ENCODE measurements at places on chromosomes 2 and 18.

- DNase-seq, result no peak
Measured at GRCh38 chr18:59275406-59275949, 2.2 kb upstream of the RAX start.

- no peak for DNase-seq
Measured at GRCh38 chr18:7772951-7773350, 205.8 kb downstream of the PTPRM start.

DNA sequence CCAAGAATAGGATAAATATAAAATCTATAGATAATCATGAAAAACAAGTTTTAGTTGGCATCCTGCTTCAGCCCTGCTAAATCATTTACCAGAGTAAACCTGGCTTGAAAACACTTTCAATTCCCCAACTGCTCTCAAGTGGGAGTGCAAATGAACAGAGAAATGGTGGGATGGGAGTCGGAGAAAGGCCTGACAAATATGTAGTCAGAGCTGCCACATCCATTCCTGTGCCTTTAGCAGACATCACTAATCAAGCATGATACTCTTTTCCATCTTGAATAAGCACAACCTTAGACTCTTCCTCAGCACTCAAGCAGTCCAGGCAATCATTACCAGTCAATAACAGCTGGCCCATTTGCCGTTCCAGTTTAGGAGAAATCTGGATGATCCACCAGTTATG lies 101.3 kb downstream of the ANKRD44 start:
- DNase-seq, result no peak

- DNase-seq, result no peak
Measured at GRCh38 chr2:223856021-223856420, 18.6 kb upstream of the AP1S3 start.

DNA sequence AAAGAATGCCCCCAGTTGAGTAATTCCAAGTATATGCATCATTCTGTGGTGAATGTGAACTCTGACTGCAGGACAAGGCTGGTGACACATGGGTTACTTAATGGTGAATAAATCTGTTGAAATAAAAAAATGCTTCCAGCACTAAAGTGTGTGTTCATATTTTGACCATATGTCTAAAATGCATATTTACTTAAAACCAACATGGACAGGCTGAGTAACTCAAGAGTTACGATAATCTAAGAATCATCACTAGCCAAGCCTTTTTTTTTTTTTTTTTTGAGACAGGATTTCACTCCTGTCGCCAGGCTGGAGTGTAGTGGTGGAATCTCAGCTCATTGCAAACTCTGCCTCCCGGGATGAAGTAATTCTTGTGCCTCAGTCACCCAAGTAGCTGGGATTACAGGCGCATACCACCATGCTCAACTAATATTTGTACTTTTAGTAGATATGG lies 47.1 kb upstream of the CCBE1 start:
- DNase-seq, result no peak

DNA sequence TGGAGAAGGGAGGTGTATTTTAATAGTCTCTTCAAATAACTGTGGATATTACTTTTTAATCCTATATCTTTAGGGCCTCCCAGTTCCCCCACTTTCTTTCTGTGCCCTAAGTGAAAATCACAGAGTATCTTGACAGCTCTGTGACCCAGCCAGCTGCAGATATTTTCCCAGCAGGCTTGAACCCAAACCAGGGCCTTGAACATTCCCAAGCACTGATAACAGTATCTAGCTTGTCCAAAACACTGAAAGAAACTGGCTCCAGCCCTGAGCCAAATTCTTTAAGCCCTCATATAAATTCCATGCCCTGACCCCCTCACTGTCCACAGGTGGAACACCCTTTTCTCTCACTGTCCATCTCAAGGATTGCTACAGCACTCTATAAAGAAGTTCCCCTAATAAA lies 388.1 kb upstream of the CHAC2 start:
- no peak for DNase-seq

GRCh38 chr18:568731-569130 lies 11.4 kb upstream of the CETN1 start:
- no peak for DNase-seq

- no peak for DNase-seq
Measured at GRCh38 chr2:128755695-128756364, 437.2 kb upstream of the HS6ST1 start.

GRCh38 chr2:195779491-195779890 lies 122.5 kb downstream of the SLC39A10 start:
- DNase-seq, result no peak

- no peak for DNase-seq
Measured at GRCh38 chr2:200479692-200480265, 30.1 kb downstream of the KCTD18 start.

GRCh38 chr2:83058683-83059082 lies 1400.4 kb downstream of the SUCLG1 start:
- DNase-seq, result no peak

DNA sequence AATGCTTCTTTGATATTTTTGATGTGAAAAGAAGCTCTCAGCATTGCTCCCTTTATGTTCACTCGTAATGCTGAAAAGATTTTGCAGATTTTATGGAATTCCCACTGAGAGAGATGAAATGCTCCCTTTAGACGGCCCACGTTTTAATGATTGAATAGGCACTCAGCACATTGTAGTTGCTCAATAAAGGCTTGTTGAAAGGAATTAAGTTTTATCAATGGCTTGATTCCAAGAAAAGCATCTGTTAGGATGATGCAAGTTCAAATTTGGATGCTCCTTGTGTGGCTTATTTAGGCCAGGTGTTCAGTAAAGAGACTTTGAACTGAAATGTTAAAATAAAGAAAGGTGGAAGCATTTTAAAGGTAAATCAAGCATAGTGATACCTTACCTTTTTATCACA lies 725.1 kb downstream of the EPHA4 start:
- DNase-seq, result no peak

GRCh38 chr2:29455200-29455860 lies 340.1 kb downstream of the CLIP4 start:
- no peak for DNase-seq

DNA sequence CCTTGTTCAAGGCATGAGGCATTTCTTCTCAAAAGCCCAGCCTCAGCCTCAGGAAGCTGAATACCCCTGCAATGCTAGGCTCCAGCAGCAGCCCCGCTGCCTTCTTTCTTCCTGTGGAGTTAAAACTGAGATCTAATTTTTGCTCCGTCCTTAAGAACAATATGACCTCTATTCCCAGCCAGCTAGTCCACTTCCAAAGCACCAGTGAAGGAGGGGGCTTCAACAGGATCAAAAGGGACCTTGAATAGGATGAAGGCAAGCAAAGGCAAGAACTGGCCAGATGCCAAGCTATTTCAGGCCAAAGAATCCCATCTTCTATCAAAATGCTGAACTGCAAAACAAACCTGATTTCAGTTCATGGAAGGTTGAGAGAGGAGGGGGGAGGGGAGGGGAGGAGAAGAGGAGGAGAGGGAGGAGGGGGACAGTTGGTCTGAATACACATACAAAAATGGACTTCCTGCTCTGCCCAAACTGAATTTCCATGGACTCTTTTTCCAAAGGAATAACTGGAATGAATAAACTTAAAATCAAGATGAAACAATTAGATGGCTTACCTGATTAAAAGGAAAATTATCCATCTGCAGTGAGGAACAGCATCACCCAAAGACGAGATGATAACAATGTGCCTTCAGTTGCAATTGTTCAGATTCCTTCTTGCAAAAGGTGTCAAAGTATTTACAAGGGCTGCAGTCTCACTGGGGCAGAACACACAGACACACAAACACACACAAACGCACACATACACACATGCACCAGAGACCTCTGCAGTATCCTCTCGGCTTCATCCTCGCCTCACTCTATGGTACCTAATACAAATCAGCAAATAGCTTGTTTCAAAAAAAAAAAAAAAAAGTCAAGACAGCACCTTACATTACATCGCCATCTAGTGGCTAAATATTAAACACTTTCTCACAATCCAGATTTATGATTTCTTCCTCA lies at the start of gene SCN1A:
Gene SCN1A (minus strand): TSS at position 804 of the 939 bp plus-strand sequence. CDS start 54,399 bp downstream, outside the sequence.
- peak; percentile 39 for DNase-seq

GRCh38 chr18:48922226-48922800 lies 28.5 kb downstream of the SMAD7 start:
- no peak for DNase-seq

- DNase-seq, result no peak
Measured at GRCh38 chr18:43222501-43222900, 54.8 kb downstream of the SYT4 start.

- DNase-seq, result no peak
Measured at GRCh38 chr2:69260666-69261065, 126.4 kb downstream of the GFPT1 start.

DNA sequence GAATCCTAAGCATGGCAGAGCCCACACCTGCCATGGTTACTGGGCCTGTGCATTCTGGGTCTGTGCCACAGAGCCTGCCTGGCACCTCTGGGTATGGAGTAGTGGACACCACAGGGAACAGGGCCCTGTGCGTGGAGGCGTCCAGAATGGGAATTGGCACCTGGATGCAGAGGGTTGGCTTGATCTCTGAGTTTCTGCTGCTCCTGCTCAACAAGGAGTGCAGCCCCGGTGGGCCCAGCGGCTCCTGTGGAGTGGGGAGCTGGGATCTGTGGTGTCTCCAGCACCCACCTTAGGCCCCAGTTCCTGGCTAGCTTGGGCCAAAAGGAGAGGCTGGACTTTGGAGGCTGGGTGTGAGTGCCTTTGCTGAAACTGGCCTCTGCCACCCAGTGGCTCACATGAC lies 7.9 kb upstream of the ANKRD62 start:
- DNase-seq, result no peak

- no peak for DNase-seq
Measured at GRCh38 chr2:86633155-86633651, 9.5 kb upstream of the RNF103 start.

DNA sequence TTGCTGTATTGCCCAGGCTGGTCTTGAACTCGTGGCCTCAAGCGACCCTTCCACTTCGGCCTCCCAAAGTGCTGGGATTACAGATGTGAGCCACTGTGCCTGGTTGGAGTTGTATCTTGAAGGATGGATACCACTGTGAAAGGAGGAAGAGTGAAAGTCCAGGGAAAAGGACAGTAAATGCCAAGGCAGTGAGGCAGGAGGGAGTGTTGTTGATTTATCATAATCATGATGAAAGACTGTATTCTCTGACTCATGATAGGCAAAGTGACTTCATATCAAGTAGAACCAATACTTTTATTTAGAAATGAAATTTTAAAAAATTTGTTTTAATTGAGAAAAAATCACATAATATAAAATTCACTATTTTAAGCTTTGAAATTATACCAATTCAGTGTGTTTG lies 162.3 kb downstream of the ARHGAP28 start:
- no peak for DNase-seq

- DNase-seq, result no peak
Measured at GRCh38 chr2:36367895-36368353, 12.3 kb downstream of the CRIM1 start.

- DNase-seq, result peak; percentile 34
Measured at GRCh38 chr2:123928358-123928757, 96.7 kb upstream of the CNTNAP5 start.

GRCh38 chr18:3803350-3803749 lies 353.4 kb downstream of the TGIF1 start:
- DNase-seq, result no peak

- no peak for DNase-seq
Measured at GRCh38 chr2:134220344-134220974, 33.4 kb upstream of the MGAT5 start.

DNA sequence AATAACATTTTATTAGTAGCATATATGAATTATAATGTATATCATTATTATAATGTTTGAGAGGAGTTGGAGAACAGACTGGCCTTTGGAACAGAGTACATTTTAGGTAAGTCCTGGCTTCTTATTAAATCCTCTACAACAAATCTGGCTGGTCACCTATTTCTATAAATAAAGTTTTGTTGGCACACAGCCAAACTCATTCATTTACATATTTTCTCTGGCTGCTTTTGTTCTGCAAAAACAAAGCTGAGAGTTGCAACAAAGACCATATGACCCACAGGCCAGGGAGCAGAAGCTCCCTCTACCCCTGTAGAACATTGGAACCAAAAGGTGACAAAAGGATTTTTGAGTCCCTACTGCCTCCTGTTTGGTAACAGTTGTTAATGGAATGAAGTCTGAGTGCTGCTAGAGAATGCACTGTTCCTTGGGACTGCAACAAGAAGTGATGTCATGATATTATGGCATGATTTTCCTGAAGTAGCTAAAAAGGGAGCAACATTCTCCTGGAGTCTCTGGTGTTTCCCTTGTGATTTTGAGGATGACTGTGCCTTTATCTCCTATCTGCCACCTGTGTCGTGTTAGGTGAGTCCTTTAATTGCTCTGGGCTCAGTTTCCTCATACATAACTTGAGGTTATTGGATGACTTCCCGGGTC lies 22.0 kb upstream of the SP9 start:
- no peak for DNase-seq

DNA sequence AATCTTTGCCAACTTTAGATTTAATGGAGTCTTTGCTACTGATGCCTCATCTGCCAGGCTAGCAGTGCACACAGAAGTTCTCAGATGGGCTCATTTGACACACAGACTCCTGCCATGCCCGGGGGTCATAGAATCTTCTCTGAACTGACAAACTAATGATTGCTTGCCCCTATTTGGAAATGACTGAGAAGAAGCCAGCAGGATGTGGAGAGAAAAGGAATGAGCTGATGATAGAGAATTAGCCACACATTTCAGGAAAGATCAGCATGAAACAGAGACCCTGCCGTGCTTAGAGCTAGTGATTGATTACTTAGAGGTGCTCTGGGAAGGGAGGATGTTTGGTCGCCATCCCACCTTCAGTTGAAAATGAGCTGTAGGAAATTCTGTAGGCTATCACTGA lies 178.5 kb downstream of the TPGS2 start:
- DNase-seq, result no peak

DNA sequence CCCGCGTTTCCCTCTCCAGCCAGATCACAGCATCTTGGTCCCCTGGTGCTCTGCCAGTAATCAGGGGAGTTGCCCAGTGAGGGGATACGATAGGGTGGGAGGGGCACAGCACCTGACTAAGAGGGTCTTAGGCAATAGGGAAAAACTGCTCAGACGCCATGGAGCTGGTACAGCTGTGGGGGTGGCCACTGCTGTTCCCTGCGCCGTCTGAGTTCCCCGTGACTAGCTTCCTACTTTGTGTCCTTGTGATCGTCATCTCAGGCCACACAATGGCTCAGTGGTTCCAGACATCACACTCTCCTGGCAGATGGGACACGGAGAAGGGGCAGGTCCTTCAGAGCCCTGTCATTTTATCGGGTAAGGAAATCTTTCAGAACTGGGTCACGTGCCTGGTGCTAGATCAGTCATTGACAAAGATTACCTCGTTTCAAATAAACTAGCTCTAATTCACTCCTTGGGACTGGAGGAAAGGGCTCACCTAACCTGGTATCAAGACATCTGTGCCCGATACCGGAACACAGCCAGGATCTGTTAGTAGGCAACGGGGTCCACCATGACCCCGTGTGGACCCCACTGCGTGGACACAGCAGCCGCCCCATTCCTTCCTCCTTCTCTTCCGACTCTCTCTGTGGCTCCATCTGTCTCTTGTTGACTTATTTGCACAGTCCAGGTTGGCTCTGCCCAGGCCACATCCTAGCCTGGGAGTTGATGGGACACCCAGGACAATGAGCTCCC lies 101.6 kb downstream of the PTGR3 start:
- no peak for DNase-seq

GRCh38 chr2:238281826-238282480 lies 6.5 kb downstream of the PER2 start:
- no peak for DNase-seq

Data from common myeloid progenitor, CD34-positive (primary cell).